ENCODE measurements at places on chromosomes 12 and 14.

GRCh38 chr12:122584177-122584863 is 57.3 kb downstream of the KNTC1 start:
- no peak for DNase-seq

- peak; percentile 87 for DNase-seq
Observed at GRCh38 chr14:103372552-103373304, 12.5 kb upstream of the MARK3 start.

DNA sequence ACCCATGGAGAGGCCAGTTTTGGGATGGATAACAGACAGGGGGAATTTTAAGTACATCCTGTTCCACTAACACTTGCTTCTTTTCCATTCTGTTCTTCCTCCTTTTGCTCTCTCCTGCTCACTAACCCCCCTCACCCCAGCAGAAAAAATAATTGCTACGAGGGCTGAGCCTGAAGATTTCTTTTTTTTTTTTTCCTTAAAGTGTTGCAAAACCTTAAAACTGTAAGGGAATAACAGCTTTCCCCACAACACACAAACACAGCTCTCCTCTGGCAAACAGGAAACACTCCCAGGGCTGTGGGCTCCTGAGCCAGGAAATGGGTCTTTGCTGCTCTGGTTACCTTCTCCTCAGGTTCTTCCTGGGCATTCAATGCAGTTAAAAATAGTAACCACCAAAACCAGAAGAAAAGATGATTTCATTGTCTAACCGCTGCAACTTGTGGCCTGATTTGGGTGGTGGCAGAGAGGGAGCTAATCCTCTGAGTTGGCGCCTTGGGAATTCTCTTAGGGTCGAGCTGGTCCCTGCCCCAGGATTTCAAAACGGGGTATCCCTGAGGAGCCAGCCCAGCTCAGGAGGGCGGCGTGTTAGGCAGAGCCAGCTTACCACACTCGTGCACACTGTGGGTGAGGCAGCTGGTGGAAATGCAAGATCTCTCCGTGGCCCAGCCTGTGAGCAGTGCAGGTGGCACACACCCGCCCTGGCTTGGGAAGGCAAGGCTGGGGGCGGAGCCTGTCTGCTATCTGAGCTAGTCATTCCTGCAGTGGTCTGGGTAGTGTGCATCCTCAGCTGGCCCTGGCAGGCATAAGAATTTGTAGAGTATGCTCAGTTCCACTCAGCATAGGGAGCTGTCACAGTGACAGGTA is 17.1 kb upstream of the EMP1 start:
- DNase-seq = peak; percentile 62

- DNase-seq = no peak
Observed at GRCh38 chr12:22276867-22277266, 57.6 kb downstream of the ST8SIA1 start.

GRCh38 chr12:12396694-12397093 is 39.8 kb downstream of the BORCS5 start:
- DNase-seq = no peak

- DNase-seq = peak; percentile 28
Observed at GRCh38 chr12:94207849-94208621, 59.7 kb downstream of the PLXNC1 start.

DNA sequence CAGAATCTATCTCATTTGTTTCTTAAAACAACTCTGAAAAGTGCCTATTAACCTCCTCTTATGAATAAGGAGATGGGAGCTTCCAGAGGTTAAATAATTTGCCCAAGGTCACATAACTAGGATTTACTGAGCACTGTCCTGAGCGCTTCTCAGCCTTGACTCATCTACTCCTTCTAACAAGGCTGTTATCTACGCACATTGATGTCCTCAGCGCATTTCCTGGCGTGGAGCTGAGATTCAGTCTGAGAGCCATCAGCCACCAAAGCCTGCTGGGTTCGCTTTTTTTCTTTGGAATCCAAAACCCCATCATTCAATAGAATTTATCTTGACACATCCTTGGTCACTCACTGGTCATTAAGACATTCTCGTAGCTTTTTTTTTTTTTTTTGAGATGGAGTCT is 29.3 kb downstream of the AK7 start:
- no peak for DNase-seq

- peak; percentile 49 for DNase-seq
Observed at GRCh38 chr14:73365727-73366126, 92.6 kb downstream of the NUMB start.

- DNase-seq = no peak
Observed at GRCh38 chr14:79279645-79280597, 931.4 kb downstream of the DIO2 start.

GRCh38 chr12:31011746-31012566 is 61.7 kb upstream of the DDX11 start:
- DNase-seq = no peak

DNA sequence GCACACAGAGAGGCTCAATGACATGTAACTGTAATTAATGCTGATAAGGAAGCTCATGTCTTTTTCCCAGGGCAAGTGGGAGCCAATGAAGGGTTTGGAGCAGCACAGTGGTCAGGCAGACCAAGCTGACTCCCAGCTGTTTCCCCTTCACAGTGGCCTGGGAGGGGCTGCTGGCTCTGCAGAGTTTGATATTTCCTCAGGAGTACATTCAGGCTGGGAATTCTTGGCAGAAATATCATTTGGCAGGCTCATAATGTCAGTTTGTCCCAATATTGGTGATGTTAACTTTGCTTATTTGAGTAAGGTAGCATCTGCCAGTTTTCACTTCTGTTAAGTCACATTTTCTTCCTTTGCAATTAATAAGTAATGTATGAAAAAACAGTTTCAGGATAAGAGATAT is 247.0 kb downstream of the EMP1 start:
- no peak for DNase-seq

DNA sequence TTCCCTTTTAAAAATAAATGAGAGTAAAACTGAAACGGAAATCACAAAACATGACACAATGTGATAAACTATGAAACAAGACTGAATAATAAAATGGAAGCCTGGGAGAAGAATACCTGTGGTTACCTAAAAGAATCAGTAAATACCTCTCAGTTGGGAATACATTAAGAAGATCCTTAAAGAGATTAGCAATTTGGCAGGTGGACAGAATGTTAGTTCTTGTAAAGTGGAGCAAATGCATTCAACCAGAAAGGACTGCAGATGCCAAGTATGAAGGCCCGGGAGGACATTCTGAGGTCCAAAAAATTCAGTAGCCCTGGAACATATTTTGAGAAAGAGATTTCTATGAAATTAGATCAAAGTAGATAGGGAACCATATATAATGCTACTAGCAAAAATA is 861.3 kb upstream of the SEL1L start:
- DNase-seq = no peak

GRCh38 chr14:76926521-76927251 is 100.5 kb downstream of the LRRC74A start:
- peak; percentile 84 for DNase-seq

DNA sequence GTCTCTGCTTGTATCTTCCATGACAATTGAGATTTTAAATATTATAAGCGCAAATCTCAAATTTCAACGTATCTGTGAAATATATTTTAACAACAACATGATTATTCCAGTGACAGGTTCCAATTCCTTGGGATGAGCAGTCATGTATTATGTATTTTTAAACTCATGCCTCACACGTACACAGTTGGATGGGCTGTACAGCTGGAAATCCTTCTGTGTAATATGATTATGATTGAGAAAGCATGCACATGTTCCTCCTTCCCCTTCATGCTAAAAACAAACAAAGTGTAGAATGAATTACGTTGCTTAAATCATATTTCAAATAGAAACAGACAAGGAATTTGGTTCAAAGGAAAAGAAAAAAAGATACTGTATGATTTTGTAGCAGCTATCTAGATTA is 428.3 kb downstream of the TMTC2 start:
- no peak for DNase-seq

DNA sequence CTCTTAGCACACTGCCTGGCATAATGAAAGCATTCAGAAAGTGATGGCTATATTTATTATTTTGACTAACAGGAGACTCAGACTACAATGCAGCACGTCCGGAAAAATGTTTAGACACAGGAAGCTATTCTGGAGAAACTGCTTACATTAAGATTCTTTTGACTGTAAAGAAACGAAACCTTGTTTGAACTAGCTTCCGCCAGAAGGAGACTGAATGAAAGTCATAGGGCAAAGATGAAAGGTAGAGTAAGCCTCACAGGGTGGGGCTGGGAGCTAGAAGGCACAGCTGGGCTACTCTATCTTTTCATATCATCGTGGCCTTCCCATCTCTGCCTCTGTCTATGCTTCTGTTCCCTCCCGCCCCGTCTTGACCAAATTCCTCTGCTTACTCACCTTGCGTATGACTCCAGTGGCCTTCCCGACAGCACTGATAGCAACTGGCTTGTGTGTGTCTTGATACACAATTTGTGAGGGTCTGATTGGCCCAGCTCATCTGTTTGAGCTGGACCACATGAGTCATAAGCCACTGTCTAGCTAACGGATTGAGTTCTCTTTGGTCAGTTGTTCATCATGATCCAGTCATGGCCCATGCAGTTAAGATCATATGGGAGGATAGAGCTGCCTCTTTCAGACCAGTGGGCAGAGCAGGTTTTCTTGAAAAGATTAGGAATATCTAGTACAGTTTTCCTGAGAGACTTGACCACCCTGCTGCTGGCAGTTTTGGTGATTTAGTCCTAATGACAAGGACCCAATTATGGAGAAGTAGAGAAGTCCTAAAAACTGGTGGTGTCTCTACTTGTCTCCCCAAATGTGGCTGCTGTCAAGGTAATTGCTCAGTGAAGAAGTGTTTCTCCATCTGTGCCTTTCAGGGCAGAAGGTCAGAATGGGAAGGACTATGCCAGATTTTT is 151.5 kb upstream of the SLC38A2 start:
- peak; percentile 95 for DNase-seq

- peak; percentile 89 for DNase-seq
Observed at GRCh38 chr12:13223941-13224340, 27.4 kb downstream of the EMP1 start.

- DNase-seq = no peak
Observed at GRCh38 chr12:66602483-66603143, 76.3 kb downstream of the GRIP1 start.

- DNase-seq = no peak
Observed at GRCh38 chr14:93982230-93983007, 6.0 kb upstream of the ASB2 start.

GRCh38 chr12:43425361-43425760 is 126.6 kb downstream of the ADAMTS20 start:
- no peak for DNase-seq

DNA sequence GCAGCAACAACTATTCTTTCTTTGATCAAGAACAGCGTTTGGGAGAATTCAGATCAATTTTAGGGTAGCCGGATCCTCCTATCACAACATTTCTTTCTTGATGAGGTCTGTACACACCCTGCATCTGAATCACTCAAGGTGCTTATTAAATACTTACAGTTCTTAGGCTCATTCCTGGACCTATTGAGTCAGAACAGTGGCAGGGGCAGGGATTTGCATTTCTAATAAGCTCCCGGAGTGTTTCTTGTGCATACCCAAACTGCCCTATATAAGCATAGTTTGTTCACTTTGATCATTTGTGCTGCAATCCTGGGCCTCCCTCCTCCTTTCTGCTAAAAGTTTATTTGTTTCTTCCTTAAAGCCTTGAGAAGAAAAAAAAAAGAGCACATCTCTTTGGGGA is 80.5 kb upstream of the RPH3A start:
- no peak for DNase-seq

DNA sequence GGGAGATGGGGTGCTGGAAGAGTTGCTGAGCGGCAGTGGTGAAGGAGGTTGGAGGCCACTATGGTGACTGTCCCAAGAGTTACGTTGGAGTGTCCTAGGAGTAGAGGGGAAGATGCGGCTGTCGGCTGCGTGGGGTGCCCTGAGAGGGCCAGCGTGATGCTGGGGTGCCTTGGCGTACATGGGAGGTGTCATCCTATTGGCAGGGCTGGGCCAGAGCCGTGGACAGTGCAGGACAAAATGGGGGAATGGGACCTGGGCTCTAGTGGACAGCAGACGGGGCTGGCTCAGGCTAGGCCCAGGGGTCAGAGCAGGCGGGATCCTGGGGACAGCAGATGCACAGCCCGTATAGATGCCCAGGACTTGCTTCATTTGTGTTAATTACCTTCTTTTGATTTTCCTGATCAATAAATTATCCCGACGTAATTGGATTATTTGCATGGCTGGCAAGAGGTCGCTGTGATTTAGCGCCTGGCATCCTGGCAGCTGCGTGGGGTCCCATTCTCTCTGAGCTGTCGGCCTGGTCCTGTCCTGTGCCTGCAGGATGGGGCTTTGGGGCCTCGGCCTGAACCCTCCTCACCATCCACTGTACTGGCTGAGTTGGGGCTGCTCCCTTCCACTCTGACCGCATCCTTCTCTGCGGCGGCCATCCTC is 203.9 kb upstream of the C14orf180 start:
- DNase-seq = no peak

DNA sequence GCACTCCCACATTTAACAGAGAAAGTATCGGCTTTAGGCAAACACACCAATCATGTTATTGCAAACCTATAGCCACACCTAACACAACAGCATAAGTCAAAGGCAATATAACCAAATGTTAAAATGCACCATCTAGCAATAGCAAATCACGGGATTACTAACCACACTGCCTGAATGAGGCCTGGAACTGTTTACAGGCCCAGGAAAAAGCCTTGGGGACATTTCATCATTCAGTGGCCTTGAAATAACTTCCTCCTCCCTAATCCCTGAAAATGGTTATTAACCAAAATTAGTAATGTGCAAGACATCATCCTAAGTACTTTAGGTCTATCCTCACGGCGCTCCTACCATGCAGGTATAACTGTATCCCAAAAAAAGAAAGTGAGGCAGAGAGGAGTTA is 2.3 kb downstream of the GALC start:
- DNase-seq = no peak

DNA sequence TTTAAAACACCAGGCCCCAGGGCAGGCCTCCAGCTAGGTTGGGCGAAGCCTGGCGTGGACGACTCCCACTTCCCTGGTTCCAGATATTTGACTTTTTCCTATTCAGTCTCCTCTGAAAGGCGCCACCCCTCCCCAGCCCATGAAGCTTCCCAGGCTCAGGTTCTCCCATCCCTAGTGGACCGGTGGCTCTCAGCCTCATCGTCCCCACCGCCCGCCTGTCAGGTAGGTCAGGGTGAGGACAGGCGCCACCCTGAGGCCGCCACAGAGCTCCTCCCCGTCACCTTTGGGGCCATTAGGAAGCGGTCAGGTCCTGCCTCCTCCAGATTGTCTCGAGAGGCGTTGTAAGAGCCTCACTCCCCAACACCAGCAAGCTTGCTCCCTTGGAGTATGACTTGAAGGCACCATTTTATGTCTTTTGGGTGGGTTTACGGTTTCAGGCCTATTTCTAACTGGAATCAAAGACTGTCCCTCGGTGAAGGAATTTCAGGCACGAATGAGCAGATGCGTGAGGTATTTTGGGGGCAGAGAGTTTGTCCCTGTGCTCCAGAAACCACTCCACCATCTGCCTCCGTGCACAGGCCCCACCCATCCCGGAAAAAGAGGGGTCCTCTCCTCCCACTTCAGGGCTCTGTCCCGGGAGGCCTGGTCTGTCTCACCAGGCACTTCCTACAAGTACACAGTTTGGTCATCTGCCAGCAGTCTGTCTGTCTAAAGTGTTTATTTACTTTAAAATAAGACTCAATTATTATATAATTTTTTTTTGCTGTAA is 55.6 kb downstream of the TSPAN9 start:
- peak; percentile 47 for DNase-seq
